COLO829 (cell line): ENCODE measurements at places on chromosomes 1 and 21.

DNA sequence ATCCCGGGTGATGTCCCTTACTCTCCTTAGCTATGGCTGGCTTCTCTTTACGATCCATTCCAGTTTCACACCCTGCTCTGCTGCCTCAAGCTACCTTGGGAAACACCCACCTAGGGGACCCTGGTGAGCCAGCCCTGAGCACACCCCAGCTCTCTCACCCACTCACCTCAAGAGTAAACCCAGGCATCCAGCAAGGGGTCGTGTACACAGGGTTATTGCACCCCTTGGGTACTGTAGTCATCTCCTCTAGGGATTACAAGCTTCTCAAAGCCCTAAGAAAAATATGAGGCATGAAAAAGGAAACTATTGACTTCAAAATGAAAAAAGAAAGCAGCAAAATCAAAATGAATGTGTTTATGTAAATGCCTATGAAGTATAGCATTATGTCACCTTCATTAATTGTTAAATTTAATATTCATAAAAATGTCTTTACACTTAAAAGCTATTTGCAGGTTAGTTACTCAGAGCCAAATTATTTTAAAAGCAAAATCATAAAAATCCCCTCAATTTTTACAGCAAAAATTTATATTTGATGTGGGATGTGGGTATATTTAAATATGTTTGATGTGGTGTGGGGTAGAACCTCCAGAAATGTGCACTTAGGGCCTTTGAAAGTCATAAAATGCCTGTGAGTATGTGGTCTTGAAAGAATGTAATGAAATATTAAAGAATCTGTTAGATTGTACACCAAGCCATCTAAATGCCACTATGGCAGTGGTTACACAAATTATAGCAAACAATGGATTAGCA lies 190.3 kb downstream of the C1orf94 start:
- no peak for DNase-seq

- DNase-seq = no peak
Observed at GRCh38 chr1:59422921-59423575, 126.2 kb downstream of the FGGY start.

- no peak for DNase-seq
Observed at GRCh38 chr1:222909586-222909985, 94.7 kb downstream of the DISP1 start.

GRCh38 chr1:236543065-236543669 lies 19.4 kb downstream of the LGALS8 start:
- DNase-seq = no peak

GRCh38 chr1:224707843-224708725 lies 92.0 kb downstream of the CNIH3 start:
- DNase-seq = peak; percentile 94

DNA sequence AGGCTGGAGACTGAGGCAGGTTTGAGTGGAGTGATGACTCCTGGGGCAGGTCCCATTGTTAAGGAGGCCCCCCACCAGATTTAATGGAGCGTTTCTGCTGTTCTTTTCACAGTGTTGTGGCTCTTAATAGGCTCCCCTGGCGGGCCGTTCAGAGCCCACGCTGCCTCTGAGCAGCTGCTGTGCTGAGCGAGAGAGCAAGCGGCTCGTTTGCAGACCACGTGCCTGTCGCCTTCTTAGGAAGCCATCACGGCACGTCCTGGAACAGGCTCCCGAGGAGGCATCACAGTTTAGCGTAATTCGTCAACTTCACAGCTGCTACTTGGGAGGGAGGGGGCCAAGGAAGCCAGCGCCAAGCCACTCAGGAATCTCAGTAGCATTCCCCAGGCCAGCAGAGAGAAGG lies 70.5 kb upstream of the CTTNBP2NL start:
- DNase-seq = no peak

DNA sequence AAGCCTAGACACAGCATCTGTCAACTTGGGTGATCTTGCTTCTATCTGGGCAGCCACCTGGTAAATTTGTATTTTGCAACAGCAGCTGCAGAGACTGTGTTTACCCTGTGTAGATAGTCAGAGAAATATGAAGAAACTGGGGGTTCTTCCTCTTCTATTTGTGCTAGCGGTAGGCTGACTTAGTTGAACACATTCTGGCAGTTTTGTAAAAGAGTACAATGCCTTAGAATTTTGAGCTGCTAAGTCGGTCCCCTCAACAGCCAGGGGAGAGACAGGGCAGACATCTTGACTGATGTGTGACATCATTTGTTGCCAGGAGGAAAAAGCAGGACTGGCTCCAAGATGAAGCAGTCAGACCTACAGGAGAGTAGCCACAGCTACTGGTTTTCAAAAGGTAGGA lies 53.7 kb downstream of the KCNJ6 start:
- no peak for DNase-seq

DNA sequence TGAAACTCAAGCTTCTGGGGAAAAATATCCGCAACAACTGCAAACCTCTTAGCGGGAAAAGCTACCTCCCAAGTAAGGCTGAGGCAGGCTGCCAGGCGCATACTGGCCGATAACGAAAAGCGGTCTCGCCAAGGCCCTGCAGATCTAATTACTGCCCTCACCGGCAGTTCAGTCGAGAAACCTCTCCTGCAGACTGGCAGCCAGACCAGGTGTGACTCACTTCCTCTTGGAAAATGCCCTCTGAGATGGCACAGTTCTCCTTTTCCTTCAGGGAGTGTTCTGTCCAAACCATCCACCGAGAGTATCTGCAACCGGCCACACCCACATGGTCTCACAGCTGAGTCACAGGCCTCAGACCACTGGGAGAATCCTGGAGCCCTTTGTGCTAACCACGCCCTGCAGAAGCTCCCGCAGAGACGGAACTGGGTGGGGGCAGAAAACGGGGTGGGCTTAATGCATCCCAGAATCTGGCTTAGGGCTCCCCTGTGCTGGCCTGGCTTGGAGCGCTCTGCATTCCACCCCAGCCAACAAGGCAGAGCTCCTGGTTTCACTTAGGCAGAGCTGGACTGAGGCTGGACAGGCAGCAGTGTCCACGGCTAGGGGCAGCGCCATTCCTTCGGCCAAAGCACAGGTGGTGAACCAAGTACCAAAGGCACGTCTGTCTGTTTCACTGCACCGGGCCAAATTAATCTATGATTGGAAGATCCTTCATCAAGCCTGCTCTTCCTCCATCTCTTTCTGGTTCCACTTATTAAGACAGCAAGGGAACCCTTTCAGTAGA lies 1.2 kb downstream of the S100A10 start:
- peak; percentile 95 for DNase-seq

DNA sequence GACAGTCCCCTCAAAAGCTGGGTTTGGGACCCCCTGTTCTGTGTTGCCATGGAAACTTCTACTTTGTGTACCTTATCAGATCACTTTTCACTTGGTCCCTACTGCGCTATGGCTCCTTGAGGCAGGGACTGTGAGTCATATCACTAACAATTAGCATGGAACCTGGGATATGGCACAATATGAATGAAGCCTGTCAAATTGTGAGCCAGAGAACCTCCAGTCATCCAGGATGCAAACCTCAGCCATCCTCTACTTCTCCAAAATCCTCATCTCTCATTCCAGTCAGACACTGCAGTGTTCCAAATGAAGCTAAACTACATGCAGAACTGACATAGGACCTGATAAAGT lies 11.2 kb upstream of the CAPZB start:
- no peak for DNase-seq

GRCh38 chr1:159750621-159751020 lies 30.1 kb upstream of the DUSP23 start:
- DNase-seq = no peak

- no peak for DNase-seq
Observed at GRCh38 chr1:107525145-107525544, 384.3 kb downstream of the NTNG1 start.

GRCh38 chr21:42593007-42593814 lies 60.2 kb upstream of the PDE9A start:
- DNase-seq = peak; percentile 79

DNA sequence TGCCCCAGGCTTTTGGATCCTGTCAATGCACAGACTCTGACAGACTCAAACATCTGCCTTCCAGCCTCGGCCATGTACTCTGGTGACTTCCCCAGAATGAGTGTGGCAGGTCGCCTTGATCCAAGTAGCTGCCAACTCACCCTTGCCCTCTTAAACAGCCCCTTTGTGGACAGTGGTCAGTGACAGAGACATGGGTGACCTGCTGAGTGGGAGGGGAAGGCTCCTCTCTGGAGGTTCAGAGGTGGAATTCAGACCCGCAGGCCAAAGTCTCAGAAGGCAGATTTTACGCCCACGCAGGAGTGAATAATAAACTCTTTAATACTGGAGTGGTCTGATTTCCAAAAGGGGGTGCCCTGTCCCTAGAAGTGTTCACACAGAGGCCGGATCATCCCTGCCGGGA lies 63.5 kb downstream of the TLR5 start:
- DNase-seq = peak; percentile 25

DNA sequence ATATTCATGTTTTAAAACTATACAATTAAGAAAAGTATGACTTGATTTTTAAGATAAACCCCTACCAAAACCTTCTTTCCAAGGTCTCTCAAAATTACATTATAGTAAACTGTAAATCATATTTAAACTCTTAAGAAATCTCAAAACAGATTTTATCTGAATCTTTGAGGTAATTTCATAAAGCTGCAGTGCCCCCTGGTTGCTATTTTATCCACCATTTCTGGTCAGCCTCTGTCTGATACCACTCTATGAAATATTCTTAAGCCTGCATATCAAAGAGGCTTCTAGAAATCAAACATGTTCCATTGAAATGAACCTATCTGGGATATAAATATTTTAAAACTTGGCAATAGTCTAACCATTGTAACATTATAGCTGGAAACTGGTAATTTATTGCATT lies 317.3 kb downstream of the COL11A1 start:
- DNase-seq = no peak

DNA sequence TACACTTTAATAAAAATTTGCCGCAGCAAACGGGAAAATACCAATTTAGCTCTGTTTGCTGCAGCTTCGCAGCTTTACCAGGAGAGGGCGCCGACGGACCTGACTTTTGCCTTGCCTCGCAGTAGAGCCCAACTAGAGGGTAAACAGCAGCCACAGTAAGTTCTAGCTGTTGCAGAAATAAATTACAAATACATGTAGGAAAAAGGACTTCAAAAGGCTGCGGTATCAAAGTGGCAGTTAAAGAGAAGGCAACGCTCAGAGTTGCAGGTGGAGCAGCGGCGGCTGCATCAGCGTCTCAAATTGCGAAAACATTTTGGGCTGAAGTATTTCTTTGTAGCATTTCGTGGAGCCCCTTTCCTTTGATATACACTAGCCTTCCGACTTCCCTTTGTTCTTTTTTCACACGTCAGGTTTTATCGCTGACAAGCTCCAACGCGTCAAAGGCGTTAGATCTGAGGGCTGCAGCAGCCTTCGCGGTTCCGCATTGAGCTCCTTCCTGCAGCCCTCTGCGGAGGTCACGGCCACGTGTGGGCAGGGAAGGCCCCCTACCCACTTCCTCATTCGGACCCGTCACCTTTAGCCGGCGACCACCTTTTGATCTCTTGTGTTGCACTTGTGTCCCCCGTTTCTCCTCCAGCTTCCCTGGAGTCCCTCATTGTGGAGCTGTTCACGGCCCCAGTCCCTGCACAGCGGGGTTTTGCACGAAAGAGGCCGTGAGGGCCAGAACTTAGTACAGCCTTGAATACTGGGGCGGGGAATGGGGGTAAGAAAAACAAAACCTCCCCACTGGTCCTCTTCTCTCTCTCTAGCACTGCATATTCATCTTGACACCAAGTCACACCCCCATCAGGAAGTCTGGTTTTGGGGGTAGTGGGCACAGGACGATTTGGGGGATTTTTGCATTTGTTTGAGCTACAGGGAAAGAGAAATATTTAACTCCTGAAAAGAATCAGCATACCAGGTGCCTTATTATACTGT lies 72.8 kb downstream of the S1PR1 start:
- DNase-seq = peak; percentile 56

DNA sequence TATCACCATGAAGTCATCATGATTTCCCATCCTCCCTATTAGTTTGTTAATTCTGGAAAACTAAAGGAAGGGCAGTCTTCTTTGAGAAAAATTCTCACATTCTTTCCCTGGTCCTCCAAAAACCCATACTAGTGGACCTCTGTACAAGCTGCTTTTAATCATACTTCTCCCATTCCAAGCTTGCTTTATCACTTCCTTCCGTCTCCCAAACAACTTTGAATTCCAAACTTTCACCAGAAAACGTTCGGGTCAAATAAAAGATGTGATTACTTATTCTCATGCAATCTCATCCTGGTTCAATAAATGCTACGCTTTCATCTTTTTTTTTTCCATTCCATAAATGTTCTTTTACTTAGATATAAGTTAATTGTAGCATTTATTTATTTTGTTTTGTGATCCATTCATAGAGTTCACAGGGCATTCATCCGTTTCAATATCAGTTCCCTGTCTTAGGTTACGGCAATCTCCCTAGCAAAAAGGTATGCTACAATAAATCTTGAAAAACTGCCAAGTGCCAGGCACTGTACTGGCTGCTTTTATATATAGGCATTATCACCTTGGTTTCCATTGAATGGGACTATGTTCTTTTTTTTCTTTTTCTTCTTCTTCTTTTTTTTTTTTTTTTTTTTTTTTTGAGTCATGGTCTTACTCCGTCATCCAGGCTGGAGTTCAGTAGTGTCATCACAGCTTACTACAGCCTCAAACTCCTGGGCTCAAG lies 100.2 kb upstream of the GREM2 start:
- DNase-seq = no peak

DNA sequence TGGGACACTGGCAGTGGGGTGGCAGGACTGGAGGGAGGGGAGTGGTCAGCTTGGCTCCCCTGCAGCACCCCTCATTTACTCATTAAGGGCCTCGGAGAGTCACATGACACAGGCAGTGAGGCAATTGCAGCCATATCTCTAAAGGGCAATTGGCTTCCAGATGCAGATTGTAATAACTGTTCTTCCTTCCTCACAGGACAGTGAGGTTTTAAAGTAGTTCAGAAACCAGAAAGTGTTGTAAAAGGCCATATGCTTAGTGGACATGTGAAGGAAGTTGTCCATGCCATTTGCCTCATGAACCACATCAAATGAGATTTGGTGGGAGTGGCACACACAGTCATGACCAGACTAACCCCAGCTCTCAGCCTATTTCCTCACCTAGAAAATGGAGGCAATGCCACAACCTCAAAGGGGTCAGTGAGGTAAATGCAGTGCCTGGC lies 11.1 kb downstream of the MTX1 start:
- DNase-seq = no peak

- no peak for DNase-seq
Observed at GRCh38 chr1:172837816-172838679, 179.1 kb downstream of the FASLG start.

DNA sequence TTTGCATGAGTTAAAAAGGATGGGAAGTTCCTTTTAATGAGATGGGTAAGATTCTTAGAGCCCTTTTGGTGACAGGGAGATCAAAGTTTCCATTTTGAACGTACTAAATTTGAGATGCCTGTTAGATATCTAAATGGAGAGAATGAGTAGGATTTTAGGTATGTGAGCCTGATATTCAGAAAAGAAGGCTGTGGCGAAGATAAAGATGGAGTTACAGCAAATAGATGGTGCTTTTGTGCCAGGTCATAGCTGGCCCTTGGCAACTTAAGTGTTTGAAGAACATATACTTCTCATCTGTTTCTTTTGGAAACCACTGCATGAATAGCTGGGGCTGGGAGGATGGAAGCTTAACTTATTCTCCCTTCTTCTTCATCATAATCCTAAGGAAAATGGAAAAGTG lies 282.5 kb downstream of the PTBP2 start:
- DNase-seq = no peak
